ENCODE measurements at places on chromosomes 1 and 21.

- DNase-seq, result peak; percentile 37
Measured at GRCh38 chr1:18643154-18644012, 12.7 kb downstream of the PAX7 start.

GRCh38 chr1:86231076-86231475 is 74.5 kb upstream of the COL24A1 start:
- no peak for DNase-seq

DNA sequence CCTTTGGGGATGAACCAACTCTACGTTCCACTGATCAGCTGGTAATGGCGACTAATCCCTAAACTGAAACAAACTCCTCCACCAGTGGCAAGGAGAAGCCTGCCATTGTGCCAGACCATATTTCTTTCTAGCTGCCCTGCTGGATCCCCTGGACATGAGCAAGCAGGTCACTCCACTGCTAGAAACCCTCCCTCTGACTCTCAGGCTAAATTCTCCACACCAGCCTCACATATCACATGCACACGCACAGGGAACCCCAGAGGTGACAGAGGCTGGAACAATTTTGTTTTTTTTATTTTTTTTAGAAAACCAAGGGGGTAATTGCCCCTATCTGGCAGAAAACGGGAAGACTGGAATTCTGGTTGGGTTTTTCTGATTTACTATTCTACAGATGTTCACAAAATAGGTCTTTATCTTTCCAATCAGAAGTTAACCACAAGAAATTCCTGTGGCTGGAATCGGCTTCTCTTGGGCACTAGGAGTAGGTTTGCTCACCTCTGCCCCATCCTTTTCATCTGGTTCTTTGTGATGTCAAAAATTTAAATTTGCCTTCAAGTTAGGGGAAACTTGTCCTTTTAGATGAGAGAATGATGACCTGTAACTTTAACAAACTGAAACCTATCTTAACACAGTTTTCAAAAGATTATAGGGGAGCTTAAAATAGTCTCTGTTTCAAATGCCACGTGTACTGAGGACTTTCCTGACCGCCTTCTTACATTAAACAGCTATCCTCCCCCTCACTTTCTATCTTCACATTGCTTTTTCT is 258.1 kb downstream of the SDCCAG8 start:
- no peak for DNase-seq

DNA sequence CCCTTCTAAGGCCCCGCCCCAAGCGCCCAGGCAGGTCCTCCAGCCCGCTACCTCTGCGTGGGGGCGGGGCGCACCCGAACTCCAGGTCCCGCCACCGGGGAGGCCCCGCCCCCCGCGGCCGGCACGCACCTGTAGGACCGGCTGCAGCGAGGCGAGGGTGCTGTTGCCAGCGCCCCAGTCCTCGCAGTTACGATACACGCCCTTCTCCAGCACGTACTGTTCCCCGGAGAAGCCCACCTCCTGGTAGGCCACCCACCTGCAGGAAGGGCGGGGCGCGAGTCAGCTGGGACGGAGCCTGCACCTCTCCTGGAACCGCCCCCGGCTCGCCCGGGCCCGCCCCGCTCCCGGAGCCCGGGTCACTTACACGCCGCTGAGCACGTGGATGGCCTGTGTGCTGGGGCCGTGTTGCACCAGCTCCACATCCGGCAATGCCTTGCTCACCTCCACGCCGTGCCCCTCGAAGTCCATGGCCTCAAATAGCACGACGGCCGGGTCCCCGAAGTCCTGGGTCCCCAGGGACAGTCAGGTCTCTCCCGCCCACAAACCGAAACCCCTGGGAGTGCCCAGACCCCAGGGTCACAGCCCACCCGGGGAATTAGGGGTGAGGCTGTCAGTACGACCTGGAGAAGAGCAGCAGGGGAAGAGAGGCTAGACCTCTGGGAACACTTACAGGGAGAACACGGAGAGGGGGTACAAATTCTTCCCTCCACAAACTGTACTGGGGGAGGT is 17.3 kb downstream of the CRYBG2 start:
- DNase-seq, result peak; percentile 90

- no peak for DNase-seq
Measured at GRCh38 chr1:61259379-61260148, 177.2 kb downstream of the NFIA start.

DNA sequence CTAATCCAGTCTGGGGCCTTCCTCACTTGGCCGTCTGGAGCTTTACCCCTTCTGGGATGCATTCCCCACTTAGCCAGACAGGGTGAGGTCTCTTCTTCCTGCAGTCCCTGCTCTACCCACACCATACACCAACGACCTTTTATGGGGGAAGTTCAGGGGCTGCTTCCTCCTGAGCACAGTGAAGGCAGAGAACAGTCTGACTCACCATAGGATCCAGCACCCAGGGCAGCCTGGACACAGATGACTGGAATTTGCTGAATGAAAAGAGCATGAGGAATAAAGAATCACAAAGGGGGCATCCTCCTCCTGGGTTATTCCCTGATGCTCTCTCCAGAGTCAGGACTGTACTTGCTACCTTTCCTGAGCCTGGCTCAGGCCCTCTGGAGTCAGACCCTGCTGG is 4.6 kb upstream of the FOXE3 start:
- DNase-seq, result no peak

DNA sequence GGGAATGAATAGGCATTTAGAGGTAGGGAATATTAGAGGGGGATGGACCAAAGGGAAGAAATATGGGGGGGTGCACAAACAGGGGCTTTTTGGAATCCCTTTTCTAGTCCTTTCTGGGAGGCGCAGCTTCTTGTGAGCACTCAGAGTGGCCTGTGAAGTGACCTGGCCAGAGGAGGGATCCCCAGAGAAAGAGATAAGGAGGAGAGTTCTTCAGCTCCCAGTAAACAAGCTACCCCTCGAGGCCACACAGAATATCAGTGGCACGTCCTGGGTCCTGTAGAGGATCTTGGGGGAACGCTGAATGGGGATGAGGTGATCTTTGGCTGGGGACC is 19.4 kb downstream of the VANGL2 start:
- no peak for DNase-seq

DNA sequence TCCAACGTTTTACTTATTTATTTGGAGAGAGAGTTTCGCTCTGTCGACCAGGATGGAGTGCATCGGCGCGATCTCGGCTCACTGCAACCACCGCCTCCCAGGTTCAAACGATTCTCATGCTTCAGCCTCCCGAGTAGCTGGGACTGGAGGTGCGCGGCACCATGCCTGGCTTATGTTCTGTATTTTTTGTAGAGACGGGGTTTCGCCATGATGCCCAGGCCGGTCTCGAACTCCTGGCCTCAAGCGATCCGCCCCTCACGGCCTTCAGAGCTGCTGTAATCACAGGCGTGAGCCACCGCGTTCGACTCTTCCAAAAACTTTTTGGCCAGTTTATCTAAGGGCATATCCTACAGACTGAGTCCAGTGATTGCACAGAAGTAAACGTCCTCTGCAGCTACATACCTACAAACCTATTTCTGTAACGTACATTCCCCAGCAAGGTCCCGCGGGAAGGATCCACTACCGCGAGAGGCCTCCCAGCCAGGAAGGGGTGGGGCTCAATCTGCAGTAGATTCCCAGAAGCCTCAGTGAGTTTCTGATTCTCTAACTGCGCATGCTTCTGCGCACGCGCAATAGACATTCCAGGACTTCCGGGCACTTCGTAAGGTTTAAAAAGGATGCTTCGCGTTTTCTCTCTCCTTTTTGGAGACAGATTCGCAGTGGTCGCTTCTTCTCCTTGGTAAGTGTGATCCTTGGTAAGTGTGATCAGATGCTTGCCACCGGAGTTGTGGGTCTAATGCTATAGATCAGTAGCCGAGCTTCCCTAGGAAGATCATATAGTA is at the start of gene RCC1:
Gene RCC1 (plus strand): TSS at position 638 of the 782 bp plus-strand sequence. CDS start 23,824 bp downstream, outside the sequence.
- DNase-seq, result peak; percentile 95

DNA sequence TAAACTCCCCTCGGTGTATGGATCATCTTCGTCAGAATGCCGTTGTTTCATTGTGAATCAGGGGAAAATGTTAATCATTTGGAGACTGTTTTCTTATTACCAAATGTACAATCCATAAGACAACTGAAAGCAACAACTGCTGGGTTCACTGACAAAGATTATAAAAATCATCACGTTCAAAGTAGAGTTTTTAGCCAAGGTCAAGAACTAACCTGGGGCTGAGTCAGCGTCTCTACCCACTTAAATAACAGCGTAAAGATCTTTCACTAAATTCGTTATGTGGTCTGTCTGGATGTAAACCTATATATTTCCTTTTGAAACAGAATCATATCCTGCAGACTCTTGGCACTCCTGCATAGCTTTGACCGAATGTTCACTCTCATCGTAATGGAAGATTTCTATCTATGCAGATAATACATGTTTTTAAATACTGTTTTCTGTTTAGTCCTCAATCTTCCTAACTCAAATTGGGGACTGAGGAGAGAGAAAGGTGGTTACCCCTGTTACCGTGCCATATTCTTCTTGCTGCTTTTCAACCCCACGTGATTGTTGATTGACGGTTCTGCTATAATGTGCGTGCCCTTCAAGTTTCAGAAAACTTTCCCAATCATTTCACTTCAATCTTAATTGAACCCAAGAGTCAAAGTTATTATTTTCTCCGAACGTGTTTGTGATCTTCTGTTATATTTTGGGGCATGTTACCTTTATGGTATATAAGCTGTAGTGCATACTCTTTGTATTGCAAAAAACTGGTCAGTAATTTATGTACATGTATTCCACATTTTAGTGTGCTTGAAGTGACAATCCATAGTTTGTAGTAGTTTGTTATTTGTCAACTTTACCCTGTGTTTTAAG is 15.6 kb upstream of the NCMAP start:
- peak; percentile 58 for DNase-seq

GRCh38 chr1:1334835-1335234 is 3.8 kb downstream of the TAS1R3 start:
- DNase-seq, result no peak

DNA sequence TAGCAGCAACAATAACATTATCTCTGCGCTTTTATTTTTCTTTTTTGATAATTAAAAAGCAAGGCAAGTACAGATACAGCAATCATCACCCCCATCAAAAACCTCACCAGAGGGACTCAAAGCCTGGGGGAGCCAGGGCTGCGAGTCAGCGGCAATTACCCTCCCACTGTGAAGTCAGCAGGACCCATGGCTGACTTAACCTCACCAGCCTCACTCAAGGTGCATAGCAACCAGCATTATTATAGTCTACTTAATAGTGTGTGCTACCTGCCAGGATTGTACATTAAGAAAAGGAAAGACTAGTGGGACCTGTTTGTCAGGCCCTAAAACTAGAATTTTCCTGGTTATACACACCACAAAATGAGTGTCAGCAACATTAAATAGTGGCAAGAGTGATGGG is 28.9 kb upstream of the SERBP1 start:
- DNase-seq, result no peak

GRCh38 chr21:15754640-15755039 is 24.9 kb downstream of the USP25 start:
- no peak for DNase-seq

Data from stimulated activated CD8-positive, alpha-beta memory T cell treated with anti-CD3 and anti-CD28 coated beads, Interleukin-4, amount 100 ng/mL, for 48 hours (primary cell).